Amniotic stem cell (primary cell): ENCODE measurements at places on chromosomes 4 and X.

GRCh38 chr4:134078230-134078914 lies 123.2 kb downstream of the PABPC4L start:
- no peak for DNase-seq

DNA sequence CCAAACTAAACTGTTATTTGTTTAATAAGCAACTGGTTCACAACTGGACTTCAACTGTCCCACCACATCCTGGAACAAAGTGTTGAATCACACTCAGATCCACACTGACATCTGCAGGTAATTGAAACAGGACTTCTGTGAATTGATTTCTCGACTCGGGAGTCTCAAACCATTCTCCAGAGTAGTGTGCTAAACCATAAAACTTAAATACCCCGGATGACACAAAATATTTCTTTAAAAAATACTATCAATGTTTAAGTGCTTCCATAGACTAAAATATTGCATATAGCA lies 95.4 kb upstream of the PLAC1 start:
- DNase-seq: no peak

GRCh38 chr4:122657553-122657952 lies 36.7 kb upstream of the IL21 start:
- DNase-seq: no peak

DNA sequence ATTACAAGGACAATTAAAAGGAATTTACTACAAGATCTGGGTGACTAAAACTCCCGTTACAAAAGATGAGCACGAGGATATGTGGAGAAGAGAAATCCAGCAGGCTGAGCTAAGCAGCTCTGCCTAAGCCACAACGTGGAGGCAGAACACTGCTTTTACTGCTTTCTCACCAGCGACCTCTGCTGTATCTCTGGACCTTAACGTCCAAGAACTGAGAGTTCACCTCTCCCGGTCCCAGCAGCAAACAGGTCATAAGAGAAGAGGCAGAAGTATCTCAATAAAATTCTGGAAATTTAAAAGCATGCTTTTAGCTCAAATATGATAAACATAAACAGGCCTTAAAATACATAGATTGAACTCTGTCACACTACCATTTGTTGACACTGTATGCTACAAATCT lies 81.0 kb downstream of the ADGRA3 start:
- DNase-seq: no peak

DNA sequence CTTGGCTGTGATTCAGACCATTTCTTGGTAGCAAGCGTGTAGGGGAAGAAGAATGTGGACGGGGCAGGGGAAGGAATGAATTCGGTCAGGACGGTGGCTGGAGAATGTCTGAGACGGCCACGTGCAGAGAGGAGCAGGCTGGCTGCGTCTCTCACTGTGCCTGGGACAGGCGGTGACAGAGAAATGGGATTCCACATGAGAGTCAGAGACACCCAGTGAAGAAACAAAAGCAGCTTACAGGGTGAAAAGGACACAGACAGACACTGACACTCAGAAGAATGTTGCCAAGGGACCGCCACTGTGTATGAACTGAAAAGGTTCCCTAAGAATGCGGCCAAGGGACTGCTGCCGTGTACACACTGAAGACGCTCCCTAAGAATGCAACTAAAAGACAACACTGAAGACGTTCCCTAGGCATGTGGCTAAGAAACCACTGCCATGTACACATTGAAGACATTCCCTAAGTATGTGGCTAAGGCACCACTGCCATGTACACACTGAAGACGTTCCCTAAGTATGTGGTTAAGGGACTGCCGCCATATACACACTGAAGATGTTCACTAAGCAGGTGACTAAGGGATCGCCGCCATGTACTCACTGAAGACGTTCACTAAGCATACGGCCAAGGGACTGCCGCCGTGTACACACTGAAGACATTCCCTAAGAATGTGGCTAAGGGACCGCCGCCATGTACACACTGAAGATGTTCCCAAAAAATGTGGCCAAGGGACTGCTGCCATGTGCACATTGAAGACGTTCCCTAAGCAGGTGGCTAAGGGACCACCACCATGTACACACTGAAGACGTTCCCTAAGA lies 49.1 kb downstream of the DHRSX start:
- DNase-seq: no peak

GRCh38 chr4:8083086-8083825 lies 75.4 kb downstream of the ABLIM2 start:
- no peak for DNase-seq

- no peak for DNase-seq
Measured at GRCh38 chr4:146787731-146788130, 149.0 kb downstream of the POU4F2 start.

- DNase-seq: no peak
Measured at GRCh38 chr4:185028625-185029024, 10.3 kb downstream of the HELT start.

GRCh38 chrX:133444952-133445831 lies 29.9 kb upstream of the GPC4 start:
- no peak for DNase-seq

GRCh38 chr4:132958457-132959263 lies 190.4 kb upstream of the PCDH10 start:
- DNase-seq: no peak

DNA sequence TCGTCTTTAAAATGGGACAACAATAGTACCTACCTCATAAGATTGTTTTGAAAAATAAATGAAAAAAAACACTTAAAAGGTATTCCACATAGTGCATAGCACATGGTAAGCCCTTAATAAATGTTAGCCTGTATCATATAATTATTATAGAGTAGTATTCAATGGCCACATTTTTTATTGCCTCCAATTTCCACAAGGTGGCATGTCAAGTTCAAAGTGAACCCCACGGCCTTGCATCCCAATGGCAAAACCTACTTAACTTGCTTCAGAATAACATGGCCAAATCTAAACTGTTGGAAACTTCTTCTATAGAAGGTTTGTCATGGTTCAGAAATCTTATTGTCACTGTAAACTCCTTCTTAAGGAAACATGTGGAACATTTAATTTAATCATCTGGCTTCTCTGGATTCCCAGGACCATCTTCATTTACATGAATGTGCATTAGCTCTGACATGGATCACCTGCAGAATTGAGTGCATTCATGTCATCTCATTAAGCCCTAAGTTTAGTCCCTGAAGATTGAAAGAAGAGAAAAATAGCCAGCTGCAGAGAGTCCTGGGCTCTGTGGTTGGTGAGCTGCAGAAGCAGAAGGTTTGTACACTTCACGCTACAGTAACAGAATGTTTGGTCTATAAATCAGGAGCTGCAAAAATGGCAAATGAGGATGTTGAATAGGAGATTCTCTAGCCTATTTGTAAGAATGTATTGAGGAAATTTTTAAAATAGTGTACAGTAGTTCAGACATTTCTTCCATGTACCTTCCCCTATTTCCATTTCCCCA lies 61.0 kb downstream of the ANXA3 start:
- DNase-seq: peak; percentile 22
